ENCODE measurements at places on chromosomes 3 and 15.
A peak's percentile ranks its signal among the peaks of the same experiment; 100 is the strongest.

DNA sequence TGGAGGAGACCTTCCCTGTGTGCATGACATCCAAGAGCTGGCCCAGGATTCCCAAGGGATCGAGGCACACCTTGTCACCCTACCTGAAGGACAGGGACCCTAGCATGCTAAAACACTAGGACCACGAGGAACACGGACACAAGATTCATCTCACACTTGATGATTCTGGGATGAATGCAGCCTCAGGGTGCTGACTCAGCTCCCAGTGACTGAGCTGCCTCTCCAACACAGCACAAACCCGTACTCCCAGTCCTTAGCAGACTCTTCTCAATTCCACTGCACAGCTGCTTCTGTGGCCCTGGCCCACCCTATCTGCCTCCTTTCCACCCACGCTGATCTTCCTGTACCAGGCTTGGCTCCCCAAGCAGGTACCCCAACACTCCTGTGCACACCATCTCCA is 9.1 kb upstream of the OXTR start:
- no peak for DNase-seq

GRCh38 chr3:112889357-112889756 is 42.7 kb upstream of the CD200R1L start:
- no peak for DNase-seq

DNA sequence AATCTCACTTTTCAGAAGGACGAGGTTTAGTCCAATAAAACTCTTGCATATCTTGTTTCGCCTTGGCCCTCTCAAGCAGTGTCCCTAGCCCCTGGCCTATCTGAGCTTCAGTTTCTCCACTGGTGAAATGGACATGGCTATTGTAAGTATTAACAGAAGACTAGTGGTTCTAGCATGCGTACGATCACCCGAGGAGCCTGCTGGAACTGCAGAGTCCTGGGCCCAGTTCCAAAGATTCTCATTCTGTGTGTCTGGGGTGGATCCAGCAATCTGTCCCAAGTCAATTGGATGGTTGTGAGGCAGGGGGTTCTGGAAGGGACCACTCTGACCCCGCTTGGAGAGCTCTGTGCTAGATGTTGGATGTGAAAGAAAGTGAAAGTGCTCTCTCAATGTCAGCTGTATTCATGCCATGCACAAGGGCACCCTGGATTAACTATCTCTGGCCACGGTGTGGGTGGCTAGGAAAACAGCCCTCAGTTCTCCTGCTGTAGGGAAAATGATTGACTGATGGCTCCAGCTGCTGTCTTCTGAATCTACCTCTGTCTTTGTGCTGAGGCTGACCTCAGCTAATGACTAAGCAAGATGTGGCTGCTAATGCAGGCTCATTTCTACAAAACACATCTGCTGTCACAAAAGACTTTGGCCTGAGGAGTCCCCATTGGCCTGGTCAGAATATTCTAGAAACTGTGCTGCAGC is 1.9 kb upstream of the PLA1A start:
- no peak for DNase-seq

DNA sequence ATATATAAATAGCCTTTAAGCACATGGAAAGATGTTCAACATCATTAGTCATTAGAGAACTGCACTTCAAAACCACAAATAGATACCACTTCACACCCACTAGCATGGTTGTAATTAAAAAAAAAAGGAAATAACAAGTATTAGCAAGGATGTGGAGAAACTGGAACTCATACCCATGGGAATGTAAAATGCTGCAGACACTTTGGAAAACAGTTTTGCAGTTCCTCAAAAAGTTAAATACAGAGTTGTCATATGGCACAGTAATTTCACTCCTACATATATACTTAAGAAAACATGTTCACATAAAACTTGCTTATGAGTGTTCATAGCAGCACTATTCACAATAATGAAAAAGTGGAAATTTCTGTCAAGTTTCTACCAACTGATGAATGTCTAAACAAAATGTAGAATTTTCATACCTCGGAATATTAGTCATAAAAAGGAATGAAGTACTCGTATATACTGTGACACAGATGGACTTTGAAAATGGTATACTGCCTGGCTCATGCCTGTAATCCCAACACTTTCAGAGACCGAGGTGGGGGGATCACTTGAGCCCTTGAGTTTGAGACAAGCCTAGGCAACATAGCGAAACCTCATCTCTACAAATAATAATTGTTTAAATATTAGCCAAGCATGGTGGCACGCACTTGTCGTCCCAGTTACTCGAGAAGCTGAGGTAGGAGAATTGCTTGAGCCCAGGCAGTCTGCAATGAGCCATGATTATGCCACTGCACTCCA is 28.1 kb downstream of the BCL2A1 start:
- DNase-seq = no peak

DNA sequence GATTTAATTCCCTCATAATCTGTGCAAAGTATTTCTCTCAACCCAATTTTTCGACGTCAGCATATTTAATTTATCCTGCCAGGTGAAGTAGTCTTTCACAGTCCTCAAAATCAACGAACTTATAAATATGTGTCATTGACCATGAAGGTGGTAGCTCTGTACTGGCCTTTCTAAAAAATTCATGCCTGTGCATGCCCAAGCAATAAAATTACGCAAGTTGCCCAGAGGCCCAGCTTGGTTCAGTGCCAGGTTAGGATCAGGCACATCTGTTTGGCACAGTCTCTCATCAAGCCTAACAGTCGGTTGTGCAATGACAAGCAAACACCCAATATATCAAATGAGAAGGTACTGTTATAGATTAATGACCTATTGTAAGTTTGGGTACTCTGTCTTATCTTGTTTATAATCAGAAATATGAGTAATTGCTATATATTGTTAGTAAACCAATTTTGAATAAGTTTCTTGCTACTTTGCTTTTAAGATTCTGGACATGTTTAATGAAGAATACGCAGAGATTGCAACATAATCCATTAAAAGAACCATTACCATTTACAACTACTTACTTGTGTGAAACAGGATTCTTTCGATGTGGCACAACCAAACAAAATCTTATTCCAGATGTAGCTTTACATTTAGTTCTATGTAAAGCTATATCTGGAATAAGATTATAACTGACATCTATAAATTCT is 159.0 kb upstream of the IL12A start:
- peak; percentile 89 for DNase-seq

GRCh38 chr3:140051019-140051957 is 116.3 kb downstream of the CLSTN2 start:
- DNase-seq = peak; percentile 19

DNA sequence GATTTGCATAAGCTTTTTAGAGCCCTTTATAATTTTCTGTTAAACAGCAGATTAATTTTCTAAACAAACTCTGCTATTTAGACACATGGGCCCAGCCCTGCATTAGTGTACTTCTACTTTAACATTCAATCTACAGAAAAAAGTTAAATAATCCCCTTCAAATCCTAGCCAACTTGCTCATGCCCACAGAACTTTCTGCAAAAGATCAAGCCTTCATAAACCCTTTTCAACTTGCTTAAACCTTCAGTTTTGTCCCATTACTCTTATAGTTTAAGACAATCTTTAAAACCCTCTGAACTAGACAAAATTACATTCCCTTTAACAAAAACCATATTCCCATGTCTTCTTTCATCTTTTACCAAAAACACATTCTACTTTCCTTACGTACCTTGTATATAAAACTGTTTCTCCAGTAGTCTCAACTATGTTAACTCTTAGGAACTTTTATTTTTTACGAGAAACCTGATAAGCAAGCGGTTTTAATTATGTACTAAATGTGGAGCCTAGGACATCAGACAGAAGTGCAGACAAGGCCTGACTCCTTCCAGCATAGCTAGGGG is 25.2 kb upstream of the ADGRG7 start:
- DNase-seq = no peak

DNA sequence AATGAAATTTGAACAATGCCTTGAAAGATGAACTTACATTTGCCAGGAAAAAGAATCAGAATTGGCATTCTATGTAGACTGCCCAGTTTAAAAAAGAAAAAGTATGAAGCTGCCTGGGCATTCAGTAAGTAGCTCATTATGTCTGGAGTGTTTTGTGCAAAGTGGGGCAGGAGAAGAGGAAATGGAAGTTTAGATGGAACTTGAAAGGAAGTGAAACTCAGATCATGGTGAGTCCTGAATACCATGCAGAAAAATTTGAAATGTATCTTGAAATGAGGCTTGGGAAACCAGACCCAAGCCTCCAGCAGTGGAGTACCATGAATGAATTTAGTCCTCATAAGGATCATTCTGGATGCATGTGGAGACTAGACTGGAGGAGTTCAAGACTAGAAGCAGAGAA is 4.8 kb upstream of the MORC1 start:
- no peak for DNase-seq

GRCh38 chr3:134650431-134651346 is at the start of gene KY:
Gene KY (minus strand): TSS chr3:134651022. CDS start chr3:134650960, 62 bp downstream.
- peak; percentile 65 for DNase-seq

DNA sequence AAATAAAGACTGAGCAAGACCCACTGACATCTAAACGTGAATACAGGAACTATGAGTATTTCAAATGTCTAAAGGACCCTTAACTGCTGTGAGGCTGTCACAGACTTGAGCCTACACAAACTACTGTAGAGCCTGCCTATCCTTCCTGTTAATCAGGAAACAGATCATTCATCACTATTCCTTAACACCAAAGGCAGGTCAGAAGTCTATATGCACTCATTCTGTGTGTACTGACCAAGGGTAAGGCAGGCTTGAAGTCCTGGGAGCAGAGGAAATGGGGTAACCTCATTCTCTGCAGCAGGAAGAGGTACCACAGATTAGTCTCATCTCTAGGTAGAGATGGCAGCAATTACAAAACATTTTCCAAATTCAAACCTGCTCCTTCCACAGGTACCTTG is 30.7 kb downstream of the NPTN start:
- DNase-seq = peak; percentile 46

DNA sequence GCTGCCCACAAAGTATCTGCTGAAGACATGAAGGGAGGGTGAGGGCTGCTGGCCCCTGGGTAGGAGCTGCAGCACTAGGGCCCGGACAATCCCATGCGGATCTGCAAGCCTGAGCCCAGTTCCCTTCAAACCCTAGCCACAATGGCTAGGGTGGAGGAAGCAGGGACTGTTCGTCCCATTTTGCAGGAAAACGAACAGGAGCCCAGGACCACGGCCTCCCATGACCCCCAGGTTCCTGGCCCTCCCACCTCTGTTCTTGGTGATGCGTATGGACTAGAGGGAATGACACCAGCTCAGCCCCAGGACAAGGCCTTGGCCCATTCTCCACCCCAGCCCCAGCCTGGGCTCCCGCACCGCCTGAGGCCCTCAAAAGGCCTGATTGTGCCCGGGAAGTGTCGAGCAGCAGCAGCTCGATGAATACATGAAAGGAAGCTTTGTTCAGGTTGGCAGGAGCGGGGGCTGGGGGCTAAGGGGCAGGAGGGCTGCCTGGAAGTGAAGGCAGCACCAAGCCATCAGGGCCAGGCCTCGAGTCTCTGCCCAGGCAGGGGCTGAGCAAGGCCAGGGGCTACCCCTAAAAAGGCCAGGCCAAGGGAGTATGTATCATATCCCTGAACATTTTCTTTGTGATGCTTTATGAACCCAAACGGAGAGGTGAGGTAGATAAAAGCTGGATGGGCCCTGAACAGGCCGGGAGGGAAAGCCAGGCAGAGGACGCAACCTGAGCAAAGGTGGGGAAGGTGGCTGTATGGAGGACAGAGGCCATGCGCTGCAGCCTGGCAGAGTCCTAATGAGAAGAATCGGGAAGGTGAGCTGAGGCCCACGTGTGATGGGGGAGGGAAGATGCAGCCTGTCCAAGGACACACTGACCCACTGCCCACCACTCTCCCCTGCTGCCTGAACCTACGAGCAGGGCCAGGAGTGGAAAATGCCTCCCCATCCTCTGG is 12.2 kb downstream of the SEMA7A start:
- DNase-seq = no peak

DNA sequence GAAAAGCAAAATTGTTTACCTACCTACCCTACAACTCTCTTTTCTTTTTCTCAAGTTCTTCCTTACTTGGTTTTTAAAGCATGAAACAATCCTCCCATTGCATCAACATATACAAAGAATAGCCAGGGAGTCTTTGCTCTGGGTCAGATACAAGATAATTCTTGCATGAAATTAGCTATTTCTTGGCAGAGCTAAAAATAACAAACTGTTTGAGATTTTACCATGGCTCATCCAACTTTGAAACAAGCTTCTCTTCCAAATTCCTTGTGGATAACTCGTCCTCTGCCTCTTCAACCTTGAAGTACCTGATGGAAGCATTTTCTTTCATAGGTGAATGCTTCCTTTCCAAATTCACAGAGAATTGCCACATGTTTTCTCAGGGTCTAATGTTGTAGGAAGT is 9.2 kb upstream of the CBLB start:
- no peak for DNase-seq

DNA sequence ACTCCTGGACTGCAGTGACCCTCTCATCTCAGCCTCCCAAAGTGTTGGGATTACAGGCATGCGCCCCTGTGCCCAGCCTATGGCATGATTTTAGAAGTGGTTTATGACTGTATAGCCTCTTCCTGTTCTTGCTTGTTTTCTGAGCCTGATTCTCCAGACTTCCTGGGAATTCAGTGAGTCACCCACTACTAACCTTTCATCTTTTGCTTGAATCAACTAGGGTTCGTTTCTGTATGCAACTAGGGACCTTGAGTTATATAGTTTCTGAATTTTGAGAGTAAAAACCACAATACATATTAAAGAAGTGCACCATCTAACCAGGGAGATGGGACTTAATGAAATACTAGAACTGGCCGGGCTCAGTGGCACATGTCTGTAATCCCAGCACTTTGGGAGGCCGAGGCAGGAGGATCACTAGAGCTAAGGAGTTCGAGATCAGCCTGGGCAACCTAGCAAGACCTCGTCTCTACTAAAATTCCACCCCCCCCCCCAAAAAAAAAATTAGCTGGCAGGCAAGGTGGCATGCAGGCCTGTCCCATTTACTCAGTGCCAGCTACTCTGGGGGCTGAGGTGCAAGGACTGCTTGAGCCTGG is 76.0 kb downstream of the ZNF609 start:
- DNase-seq = peak; percentile 52

DNA sequence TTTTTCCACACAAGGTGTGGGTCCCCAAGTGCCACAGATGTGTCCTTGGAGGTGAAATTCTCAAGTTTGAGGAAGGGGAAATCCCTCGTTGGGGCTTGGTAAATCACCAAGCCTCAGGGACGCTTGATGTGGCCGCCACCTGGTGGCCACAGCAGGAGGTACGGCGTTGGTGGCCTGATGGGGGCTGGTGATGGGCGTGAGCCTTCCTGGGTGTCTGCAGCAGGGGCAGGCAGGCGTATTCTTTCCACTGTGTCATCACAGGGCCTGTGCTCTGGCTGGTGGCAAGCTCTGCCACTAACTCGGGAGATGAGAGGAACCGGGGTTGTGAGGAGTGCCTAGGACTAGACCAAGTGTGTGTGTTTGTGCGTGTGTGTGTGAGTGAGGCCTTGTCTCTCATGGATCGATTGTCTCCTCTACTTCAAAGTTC is 4.2 kb downstream of the ACOX2 start:
- DNase-seq = peak; percentile 85

DNA sequence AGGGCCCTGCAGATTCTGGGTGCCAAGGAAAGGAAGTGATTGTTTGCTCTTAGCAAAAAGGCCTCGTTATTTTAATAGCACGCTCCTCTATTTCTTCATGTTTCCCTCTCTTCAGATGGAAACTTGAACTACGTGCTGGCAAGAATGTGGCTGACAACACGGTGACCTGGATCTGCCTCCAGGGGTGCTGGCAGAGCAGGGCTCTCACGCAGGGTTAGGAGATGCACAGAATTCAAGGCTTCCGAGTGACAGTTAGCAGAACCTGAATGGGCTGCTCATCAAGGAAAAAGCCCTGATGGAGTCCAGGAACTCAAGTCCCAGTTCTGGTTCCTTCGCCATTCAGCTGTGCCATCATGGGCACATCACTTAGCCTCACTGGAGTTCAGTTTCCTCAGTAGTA is 22.7 kb downstream of the CYP19A1 start:
- DNase-seq = no peak

Data from KBM-7 (cell line).